ENCODE measurements at places on chromosomes 1 and 21.

- DNase-seq: no peak
These were observed 105.9 kb downstream of the BCAR3 start for GRCh38 chr1:93575621-93576284.

- DNase-seq: no peak
These were observed 282.1 kb upstream of the BRINP3 start for GRCh38 chr1:190759807-190760206.

- no peak for DNase-seq
These were observed 43.7 kb downstream of the TP53BP2 start for GRCh38 chr1:223802032-223802431.

GRCh38 chr1:116904791-116905320, 4.9 kb upstream of the PTGFRN start:
- no peak for DNase-seq
